Panc1 (cell line): ENCODE measurements at places on chromosomes 11 and 22.

DNA sequence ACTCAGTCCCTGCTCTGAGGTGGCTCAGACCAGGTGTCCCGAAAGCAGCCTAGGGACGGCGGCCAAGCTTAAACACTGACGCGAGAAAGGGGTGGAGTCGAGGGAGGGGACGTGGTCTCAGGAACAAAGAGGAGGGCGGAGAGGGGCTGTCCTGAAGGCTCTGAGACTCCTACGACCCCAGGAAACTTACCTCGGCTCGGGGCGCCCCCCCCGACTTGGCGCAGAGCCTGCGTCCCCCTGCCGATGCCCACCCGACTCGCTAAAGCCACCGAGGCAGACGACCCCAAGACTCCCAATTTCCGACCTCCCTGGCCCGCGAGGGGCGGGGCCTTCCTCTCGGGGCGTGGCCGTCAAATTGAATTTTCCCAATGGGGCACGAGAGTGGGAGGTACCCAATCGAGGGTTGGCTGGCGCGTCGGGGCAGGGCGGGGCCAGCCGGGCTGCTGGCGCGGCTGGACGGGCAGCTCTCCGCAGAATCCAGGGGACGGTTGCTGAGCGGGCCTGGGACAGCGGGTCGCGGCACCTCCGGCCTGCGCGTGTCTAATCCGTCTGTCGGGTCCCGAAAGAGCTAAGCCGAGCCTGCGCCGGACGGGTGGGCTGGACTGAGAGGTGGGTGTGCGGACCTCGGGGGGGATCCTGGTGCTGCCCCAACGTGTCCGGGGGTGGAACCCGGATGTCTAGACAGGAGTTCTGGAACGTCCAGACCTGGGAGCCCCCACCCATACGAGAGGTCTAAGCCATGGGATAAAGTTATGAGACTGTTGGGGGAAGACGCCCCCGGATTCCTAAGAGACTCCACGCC, at the start of gene SMTN:
TSS of gene SMTN (plus strand) at position 471 of the 802 bp plus-strand sequence. CDS start 1,941 bp downstream, outside the sequence.
- no peak for DNase-seq

DNA sequence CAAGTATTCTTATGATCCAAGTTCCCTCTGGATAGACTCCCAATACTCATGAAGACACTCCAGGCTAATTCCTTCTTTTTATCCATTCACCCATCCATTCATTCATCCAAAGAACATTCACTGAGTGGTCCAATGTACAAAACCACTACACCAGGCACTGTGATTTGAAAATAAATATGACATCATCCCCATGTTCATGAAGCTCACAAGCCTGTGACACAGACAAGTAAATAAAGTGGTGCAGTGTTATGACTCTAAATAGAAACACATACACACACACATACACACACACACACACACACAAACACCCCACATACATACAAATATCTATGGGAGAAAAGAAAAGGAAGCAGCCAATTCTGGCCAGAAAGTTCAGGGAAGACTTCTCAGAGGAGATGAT, 35.5 kb downstream of the MTMR2 start:
- DNase-seq = no peak

DNA sequence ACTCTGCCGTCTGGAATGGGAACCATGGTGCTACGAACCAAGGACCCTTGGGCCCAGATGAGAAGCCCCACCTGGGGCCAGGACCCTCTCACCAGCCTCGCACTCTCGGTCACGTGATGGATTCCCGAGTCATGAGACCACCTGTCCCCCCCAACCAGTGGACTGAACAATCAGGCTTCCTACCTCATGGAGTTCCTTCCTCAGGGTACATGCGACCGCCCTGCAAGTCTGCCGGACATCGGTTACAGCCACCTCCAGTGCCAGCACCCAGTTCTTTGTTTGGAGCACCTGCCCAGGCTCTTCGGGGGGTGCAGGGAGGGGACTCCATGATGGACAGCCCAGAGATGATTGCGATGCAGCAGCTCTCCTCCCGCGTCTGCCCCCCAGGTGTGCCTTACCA, 20.8 kb upstream of the SLC25A18 start:
- DNase-seq = no peak

GRCh38 chr11:94088906-94089305, 39.7 kb upstream of the PANX1 start:
- DNase-seq = no peak

DNA sequence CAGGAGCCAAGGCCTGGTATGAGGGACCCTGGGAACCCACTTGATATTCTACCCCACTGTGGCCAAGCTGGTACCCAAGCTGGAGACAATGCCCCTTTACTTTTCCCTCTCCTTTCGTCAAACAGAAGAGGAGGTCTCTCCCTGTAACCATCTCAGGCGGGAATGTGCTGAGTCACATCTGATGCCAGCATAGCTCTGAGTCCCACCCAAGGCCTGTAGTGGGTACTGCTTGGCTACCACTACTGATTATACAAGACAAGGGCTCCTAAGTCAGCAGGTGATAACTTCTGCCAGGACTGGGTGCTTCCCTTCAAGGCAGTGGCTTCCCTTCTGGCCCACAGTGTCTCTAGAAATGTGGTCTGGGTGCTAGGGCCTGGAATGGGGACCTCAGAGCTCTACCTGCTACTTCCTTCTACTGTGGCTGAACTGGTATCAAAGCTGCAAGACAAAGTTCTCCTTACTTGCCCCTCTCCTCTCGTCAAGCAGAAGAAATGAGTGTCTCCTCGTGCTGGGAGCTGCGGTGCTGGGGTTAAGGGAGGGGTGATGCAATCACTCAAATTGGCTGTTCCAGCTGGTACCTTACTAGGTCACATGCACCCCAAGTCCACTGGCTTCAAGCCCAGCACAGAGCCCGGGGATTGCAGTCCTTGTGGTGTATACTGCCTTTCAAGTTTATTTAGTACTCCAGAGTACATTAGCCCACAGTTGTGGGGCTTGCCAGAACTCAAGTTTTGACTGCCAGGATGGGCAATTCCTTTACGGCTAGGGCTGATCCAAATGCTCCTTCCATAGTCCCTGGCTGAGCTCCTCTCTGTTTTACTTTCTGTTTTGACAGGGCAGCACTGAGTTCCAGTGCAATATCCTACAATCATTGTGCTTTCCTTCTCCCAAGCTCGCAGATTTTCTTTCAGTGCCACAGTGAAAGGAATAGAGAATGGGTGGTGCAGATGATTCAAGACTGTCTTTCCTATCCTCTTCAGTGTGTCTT, 419.7 kb upstream of the CNTN5 start:
- no peak for DNase-seq

GRCh38 chr22:25054943-25055511, 102.5 kb downstream of the KIAA1671 start:
- DNase-seq = no peak

- no peak for DNase-seq
These were observed 27.3 kb downstream of the MARK2 start for GRCh38 chr11:63866211-63866610.

- DNase-seq = no peak
These were observed 10.9 kb downstream of the PHLDB1 start for GRCh38 chr11:118618115-118618990.
